ENCODE measurements at places on chromosomes 3 and 15.
A peak's percentile ranks its signal among the peaks of the same experiment; 100 is the strongest.

DNA sequence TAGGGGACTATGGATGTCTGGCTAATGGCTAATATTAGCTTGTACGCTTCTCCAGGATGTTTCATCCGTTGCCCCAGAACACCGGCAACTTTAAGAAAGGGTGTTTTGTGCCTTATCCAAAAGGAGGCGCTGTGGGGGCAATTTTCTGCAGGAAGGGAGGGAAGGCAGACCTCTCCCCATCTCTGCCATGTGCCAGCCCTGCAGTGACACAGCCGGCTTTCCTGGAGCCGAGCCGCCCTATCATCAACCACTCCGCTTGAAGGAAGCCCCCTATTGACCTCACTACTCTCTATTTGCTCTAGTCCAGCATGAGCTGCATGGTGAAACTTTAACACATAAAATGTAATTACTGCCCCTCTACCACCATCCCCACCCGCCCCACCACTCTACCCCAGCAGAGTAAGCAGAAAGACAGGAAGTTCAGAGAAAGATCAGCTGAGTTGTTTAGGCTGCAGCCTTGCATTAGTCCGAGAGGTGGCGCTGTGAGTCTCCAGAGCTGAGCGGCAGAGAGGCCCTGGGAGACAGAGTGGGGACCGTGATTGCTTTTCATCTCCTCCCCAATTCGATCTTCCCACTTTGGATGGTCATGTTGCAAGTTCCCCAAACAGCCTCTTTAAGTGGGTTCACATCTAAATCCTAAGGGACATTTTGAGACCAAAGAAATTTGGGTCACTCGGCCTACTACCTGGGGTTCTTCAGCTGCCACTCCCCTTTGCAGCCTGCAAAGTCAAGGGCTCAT lies 24.5 kb upstream of the RAD18 start:
- DNase-seq: peak; percentile 38

GRCh38 chr3:190260301-190260700 lies 61.9 kb downstream of the CLDN1 start:
- no peak for DNase-seq

GRCh38 chr3:174035328-174035886 lies 637.9 kb downstream of the NLGN1 start:
- DNase-seq: peak; percentile 71

- no peak for DNase-seq
These were observed 19.0 kb upstream of the GHSR start for GRCh38 chr3:172467170-172467824.

DNA sequence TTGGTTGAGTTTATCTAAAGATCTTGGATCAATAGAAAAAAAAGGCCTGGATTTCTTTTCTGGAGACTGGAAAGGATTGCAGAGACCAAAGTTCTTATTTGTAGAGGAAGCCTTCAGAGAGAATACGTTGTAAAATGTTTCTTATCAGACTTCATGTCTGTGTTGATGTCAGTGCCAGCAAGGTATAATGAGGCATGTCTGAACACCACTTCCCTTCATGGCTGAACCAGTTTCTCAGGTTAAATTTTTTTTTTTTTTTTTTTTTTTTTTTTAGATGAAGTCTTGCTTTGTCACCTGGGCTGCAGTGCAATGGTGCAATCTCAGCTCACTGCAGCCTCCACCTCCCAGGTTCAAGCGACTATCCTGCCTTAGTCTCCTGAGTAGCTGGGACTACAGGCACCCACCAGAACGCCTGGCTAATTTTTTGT lies 17.8 kb upstream of the ZNF774 start:
- no peak for DNase-seq

- no peak for DNase-seq
These were observed 1.7 kb upstream of the GFM1 start for GRCh38 chr3:158642474-158643210.

GRCh38 chr3:155097009-155097349 lies 16.9 kb downstream of the MME start:
- DNase-seq: no peak

DNA sequence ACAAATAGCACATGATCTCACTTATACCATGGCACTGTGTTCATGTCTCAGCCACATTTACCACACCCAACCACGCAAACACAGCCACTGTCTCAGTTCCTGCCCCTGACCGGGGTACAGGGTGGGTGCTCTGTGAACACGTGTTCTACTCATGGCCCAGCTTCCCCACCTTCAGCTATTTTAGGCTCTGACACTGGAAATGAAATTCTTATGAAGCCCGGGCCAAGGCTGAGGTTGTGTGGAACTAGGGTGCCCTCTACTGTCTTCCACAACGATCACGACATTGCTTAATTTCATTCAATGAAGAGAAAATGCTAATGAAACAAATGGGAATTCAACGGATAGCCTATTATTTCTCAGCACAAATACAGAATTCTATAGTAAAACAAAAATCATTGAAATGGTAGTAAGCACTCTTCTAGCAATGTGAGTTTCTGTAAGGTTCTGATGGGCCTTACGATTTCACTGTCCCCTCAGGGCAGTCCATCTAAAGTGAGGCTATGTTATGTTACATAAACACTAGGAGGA lies 2.1 kb upstream of the GABRA5 start:
- no peak for DNase-seq

DNA sequence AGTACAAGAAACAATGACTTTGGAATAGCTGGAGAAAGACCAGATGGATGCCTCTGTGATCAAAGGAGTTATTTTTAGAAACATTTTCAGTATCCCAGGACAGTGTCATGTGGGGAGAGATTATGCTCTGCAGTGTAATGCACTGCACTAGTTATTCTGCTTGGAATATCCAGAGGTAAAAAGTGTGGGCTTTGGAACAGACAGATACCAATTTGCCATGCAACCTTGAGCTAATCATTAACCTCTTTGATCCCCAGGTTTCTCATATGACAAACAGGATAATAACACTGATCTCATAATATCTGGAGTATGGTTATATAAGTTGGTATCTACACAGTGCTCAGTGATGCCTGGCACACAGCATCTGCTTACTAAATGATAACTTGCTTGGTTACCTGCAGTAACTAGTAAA lies 12.2 kb upstream of the SLC7A14 start:
- peak; percentile 22 for DNase-seq
